ENCODE measurements at places on chromosomes 11 and 22.
A peak's percentile ranks its signal among the peaks of the same experiment; 100 is the strongest.

DNA sequence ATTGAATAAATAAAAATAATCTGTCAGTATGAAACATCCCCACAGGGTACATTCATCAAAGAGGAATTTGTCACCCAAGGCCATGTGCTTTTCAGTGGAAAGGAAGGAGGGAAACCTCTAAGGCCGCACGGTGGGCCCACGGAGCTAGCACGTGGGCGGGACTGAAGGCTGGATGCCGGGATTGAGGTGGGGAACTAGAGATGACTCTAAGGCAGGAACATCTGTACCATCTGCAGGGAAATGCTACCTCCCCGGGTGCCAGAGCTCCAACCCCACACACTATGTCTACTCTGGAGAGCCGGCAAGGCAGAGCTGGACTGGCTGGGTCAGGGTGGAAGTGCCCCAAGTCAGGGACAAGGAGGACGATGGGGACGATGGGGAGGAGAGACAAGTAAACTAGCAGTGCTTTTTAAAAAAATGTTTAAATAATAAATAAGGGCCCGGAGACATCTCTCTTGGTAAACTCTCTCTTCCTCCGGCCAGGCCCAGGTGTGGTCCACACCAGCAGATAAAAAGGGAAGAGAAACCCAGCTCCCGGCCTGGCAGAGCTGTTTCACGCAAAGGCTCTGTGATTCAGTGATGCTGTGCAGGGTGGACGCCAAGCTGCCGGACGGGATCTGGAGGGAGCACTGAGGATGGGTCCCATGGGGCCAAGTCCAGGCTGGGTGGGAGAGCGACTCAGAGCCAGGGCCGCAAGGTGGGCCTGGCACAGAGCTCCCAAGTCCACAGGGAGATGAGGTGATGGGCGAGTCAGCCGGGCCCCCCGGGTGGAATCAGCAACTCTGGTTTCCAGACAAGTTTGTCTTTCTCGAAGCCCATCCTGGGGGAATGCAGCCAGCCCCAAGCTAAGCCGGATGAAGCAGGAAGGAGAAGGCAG lies 5.8 kb downstream of the LIF start:
- DNase-seq: peak; percentile 46

DNA sequence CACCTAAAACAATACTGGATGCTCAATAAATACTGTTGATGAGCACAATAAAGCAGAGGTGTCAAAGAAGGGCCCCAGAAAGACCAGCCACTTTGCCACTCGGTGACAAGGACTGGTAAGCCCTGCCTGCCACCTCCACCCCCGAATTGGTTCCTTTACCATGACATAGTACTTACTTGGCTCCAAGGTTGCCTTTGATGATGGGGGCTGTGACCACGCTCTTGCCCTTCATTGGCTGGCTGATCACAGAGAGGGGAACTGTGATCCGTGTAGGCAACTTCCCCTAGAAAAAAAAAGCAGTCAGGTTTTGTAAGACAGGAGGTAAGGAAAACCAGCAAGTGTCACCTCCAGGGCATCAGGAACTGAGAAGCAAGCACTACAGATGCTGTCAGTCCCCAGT lies 29.7 kb downstream of the NFRKB start:
- no peak for DNase-seq

- DNase-seq: peak; percentile 97
Observed at GRCh38 chr11:93741094-93741881, at the start of the genes C11orf54 and TAF1D. Gene C11orf54 (plus strand): TSS chr11:93741672. CDS start chr11:93747394, 5,722 bp downstream. Gene TAF1D (minus strand): TSS chr11:93741495. CDS start chr11:93739304, 2,191 bp downstream.

DNA sequence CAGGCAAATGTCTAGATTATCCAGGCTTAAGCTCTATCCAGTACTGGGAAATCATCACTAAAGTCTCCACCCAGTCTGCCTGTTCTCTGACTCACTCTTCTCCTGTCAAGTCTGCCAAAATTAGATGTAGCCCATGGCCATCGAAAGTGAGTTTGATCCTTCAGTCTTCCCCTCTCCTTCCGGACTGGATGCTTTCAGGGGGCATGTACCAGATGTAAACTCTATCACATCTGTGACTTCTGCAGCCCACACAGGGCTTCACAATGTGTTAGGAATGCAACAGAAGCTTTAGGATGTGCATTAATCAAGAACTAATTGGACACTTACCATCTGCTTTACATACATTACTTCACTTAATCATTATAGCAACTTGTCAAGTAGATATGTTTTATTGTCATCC lies 12.3 kb downstream of the ME3 start:
- no peak for DNase-seq

DNA sequence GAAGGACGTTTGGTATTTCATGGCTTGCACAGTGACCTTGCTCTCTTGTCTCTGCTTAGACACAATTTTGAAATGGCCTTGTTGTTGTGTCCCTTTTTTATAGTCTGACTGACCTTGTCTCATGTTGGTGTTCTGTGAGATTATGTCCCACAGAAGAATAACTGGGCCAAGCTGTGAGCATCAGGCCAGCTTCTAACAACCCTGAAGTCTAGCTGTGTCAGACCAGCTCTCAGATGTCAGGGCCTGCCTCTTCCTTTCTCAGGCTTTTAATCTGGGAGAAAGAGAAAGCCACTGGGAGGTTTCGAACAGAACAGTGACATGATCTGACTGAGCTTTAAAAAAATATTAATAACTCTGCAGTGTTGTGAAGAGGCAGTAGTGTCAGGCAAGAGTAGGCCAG lies 2.0 kb upstream of the UEVLD start:
- no peak for DNase-seq

- DNase-seq: no peak
Observed at GRCh38 chr22:22870577-22871404, 16.8 kb upstream of the IGLL5 start.

- no peak for DNase-seq
Observed at GRCh38 chr22:20748731-20749428, 25.0 kb upstream of the SERPIND1 start.

DNA sequence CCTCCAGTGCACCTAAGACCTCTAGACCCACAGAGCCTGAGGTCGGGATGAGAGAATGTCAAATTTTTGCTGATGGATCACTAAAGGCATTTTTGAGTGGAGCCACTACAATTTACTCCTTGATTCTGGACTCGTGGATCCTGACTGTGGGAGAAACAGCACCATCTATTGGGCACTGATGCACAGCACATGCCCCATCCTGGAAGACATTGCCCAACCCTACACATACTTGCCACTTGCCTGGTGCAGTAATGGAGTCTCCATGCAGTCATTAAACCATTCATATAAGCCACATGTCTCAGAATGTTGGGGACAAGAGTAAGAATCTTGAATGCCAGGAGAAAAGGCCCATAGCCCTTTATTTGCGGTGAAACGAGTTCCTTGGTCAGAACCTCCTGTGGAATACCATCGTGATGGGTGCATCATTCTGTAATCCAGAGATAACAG lies 103.9 kb downstream of the GGTLC2 start:
- DNase-seq: peak; percentile 23

GRCh38 chr11:7186676-7187075 lies 65.0 kb upstream of the SYT9 start:
- no peak for DNase-seq

- no peak for DNase-seq
Observed at GRCh38 chr11:2122907-2123627, 16.1 kb downstream of the IGF2 start.

DNA sequence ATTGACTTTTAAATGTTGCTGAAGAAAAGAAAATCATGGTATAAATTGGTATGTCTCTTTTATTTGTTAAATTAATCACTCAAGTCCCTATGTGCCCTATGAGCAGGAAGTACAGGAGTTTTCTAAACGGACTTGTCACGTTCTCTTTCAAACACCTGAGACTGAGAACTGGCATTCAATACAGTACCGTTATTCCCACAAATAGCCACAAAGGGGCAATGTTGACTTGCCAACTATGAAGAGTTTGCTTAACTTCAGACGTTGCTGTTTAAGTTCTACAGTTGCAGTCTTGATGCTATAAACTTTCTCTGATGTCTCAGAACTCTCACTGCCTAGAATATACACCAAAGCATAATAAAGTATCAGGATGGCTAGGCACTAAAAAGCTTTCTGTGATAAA lies 7.6 kb downstream of the OR56A1 start:
- DNase-seq: peak; percentile 63

- no peak for DNase-seq
Observed at GRCh38 chr11:78032090-78032489, 9.0 kb upstream of the KCTD14 start.

GRCh38 chr11:93498161-93498560 lies 45.0 kb downstream of the SMCO4 start:
- DNase-seq: no peak

- DNase-seq: no peak
Observed at GRCh38 chr11:30991376-30991775, 378.2 kb downstream of the DCDC1 start.

DNA sequence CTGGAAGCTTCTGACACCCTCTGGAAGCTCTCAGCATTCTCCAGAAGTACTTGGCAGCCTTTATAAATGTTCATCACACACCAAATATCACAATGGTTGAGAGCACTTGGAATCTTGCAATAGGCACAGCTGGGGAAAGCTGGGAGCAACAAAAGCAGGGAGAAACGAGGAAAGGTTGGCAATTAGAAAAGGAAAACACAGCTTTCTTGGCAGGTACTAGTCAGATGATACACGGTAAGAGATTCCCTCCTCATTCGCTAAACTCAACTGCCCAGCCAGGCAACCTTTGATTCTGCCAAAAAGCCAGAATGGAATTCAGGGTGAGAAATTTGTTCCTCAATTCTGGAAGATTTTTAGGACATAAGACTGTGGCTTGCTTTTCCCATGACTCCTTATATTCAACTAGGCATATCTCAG lies 576.9 kb upstream of the ANO5 start:
- no peak for DNase-seq

GRCh38 chr22:23704829-23705228 lies 14.0 kb downstream of the RGL4 start:
- no peak for DNase-seq

DNA sequence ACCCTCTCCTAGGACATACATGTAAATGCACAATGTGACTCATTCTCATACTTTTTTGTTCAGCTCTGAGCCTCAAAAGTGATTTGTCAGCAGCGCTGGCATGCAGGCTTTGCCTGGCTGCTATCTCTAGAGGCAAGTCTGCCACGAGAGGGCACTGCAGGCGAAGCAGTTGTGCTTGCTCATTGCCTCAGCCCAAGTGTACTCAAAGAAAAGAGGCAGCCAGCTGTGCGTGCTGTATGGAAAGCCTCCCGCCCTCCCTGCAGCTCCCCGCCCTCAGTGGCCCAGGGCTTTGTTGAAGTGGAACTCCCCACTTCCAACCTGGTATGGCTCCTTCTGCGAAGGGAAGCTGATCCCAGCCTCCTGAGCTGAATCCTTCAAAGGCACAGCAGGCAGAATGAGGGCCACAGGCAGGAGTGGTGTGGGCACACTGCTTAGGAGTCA lies 16.3 kb downstream of the SDHAF2 start:
- DNase-seq: peak; percentile 94

DNA sequence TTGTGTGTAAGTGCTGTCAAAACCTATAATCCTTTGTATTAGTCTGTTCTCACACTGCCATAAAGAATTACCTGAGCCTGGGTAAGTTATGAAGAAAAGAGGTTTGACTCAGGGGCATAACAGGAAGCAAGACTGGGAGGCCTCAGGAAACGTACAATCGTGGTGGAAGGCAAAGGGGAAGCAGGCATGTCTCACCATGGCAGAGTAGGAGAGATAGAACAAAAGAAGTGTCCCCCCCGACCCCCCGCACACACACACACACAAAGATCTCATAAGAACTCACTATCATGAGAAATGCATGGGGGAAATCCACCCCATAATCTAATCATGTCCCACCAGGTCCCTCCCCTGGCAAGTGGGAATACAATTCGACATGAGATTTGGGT lies 2.3 kb upstream of the USP28 start:
- DNase-seq: no peak

- no peak for DNase-seq
Observed at GRCh38 chr22:47094861-47095330, 332.4 kb downstream of the TBC1D22A start.

- DNase-seq: no peak
Observed at GRCh38 chr22:26618455-26618854, 628 bp upstream of the CRYBB1 start.

DNA sequence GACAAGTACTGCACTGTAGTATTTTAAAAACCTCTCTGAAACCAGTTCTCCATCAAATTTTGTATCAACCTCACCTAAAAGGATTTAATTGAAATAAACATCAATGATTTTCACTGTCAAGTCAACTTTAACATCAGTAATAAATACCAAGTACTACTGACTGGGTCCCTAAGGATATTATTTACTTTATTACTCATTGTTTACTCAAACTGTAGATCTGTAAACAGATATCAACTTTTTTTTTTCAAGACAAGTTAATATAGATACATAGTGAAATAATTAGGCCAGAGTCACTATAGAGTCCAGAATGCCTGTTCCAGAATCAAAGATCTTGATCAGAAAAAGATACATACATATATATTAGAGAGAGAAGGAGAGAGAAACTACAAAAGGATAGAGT lies 1.6 kb downstream of the RNF141 start:
- peak; percentile 10 for DNase-seq

- no peak for DNase-seq
Observed at GRCh38 chr11:69429716-69430491, 51.6 kb upstream of the LINC01488 start.

- no peak for DNase-seq
Observed at GRCh38 chr11:111937461-111937769, 272 bp downstream of the DIXDC1 start.

DNA sequence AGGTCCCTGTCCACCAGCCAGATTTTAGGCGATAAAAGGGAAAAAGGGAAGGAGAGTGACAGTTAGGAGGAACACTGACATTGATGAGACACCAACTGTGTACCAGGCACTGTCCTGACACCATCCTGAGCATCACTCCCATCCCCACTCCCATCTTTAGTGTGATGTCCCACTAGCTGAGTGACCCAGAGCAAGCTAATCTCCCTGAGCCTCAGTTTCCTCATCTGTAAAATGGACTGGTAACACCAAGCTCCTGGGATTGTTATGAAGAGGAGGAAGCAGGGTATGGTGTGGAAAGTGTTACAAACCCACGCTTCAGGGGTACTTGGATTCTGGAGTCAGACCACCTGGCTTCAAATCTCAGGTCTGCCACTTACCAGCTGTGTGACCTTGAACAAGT lies 8.5 kb upstream of the P2RY6 start:
- DNase-seq: no peak

DNA sequence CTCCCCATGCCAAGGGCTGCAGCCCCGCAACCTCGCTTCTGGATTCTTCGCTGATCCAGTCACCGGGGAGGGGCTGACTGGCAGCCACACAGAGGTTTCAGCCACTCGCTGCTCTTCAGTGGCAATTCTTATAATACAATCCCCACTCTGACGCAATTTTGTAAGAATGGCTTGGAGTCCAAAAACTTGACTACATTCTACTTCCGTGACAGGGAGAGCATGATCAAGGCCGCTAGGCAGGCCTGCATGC lies 14.9 kb downstream of the PPM1F start:
- no peak for DNase-seq

DNA sequence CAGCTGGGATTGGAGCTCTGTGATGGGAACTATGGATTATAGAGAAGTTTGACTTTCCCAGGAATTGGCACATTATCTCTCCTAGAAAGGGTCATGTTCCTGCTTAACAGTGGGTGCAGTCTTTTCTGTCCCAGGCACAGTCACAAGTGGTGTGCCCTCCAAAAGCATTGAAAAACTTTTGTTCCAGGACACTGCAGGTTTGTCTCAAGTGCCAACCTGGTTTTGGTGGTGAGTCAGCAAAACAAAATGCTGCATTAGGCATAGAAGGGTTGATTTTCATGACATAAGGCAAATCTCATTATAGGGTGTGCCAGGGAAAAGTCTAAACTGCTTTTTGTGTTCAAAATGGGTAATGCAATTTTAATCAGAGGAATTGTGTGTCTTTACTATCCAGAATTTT lies 4.9 kb downstream of the HTATIP2 start:
- no peak for DNase-seq
